ENCODE measurements at places on chromosomes 7 and 10.

DNA sequence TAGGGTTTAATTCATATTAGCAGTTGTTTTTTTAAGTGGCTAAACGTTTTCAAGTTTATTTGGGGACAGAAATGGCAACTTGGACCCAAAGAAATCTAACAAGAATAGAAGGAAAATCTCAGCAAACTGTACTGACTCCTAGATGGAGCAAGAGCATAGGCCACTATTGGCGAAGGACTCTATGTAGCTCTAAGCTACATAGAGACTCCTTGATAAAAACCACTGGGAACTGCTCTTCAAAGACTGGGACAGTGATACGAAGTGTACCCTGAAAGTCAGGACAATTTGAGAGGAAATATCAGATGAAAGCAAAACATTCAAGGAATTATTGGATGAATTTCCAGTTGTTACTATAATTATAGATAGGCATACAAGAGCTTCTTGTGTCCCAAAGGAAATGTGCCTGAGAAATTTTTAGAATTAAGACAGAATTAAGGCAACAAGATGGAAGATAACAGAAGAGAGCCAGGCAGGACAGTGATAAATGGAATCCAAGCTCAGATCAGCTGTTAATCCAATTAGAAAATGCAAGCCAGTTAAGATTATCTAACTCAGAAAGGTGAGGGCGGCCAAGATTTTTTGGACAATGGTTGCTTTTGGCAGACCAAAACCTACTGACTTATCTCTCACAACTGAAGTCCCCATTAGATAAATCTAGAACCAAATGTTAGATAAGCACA is 103.7 kb upstream of the IFRD1 start:
- no peak for ATAC-seq

- no peak for ATAC-seq
Measured at GRCh38 chr10:13792006-13792405, 205.2 kb downstream of the PRPF18 start.

GRCh38 chr10:663466-663751 is 26.1 kb downstream of the DIP2C start:
- ATAC-seq = no peak

GRCh38 chr7:5755704-5756504 is 25.6 kb downstream of the RNF216 start:
- ATAC-seq = no peak

GRCh38 chr7:1743481-1744230 is 73.6 kb downstream of the ELFN1 start:
- ATAC-seq = no peak

- no peak for ATAC-seq
Measured at GRCh38 chr10:12631787-12632562, 282.6 kb downstream of the CAMK1D start.

DNA sequence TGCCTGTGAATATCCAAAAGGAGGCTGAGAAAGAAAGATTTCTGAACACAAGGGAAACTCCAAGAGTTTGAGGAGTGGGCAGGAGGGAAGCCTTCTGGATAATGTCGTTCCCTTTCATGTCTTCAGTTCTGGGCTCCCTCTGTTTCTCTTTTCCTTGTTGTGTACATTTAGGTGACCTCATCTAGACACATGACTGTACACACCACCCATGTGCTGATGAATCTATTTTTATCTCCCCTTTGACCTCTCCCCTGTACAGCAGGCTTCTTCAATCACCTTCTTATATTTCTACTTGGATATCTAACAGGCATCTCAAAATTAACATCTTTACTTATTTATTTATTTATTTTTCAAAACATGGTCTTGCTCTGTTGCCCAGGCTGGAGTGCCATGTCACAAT is 363.1 kb downstream of the GATA3 start:
- no peak for ATAC-seq

- ATAC-seq = no peak
Measured at GRCh38 chr7:14336256-14336655, 346.8 kb upstream of the ETV1 start.

- ATAC-seq = no peak
Measured at GRCh38 chr7:151941009-151941408, 15.2 kb upstream of the GALNTL5 start.

GRCh38 chr7:70775570-70776156 is 356.3 kb upstream of the GALNT17 start:
- ATAC-seq = no peak

DNA sequence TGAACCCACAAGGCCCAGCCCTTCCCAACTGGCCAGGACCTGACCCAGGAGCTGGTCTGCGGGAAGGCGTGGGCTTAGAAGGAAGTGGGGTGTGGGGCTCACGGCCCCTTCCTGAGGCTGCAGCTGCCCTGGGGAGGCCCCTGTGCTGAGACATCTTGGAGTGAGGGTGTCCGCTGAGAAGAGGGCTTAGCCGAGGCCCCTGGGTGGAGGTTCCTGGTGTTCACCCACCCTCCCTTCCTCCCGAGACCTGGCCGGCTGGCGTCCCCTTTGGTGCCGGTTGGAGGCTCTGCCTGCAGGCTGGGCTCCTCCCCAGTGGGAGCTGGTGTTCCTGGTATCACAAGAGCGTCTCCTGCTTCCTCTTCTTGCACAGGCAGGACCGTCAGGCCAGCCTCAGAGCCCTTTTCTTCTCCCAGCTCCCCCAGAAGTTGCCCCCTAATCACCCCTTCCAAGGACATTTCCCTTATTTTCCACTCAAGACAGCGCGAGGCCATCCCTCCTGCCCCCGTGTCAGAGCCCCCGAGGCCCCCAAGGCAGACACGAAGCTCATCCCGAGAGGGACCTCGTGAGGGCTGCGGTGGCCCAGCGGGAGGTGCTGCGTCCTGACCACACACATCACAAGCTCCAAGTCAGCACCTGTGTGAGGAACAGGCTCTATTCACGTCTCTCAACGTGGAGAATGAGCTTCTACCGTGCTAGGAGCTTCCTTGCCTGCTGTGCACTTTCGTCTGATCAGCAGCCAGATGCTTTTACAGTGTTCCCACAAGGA is 25.1 kb upstream of the FAM20C start:
- no peak for ATAC-seq

All from stimulated activated memory B cell treated with anti-CD40 and anti-IgM and Interleukin-4, amounts not matched to agents 10 μg/mL and 1 μg/mL and 100 μg/mL, for 72 hours (primary cell).